ENCODE measurements at places on chromosomes 4 and X.

DNA sequence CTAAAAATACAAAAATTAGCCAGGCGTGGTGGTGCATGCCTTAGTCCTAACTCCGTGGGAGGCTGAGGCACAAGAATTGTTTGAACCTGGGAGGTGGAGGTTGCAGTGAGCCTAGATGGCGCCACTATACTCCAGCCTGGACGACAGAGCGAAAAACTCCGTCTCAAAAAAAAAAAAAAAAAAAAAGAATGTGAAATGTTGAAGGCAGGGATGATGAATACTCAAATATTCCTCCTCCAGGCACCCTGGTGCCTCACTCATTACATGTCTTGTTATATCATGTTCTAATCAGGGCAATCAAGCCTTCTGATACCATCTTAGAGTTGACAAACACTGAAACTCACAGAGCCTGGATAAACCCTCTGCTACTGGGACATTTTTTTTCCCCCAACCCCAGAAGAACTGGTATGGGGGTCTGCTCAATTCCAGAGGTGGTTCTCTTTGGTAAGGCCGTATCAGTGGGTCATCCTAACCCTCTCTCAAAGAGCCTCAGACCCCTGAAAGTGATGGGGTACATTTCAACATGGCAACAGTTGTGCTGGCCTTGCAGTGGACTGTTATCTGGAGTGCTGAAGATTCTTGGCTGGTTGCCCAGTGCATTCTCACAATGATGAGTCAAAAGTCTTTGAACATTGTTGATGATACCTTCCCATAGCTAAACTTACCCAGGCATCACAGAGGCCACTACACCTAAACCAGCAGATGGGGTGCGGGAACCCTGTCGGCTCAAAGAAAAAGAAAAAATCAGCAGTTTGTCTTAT lies 2.4 kb upstream of the SH3KBP1 start:
- H3K27me3 ChIP-seq = no peaks in the 10 kb centered on the region
- H3K4me3 ChIP-seq = no peak overlapping the region
- H3K36me3 ChIP-seq = no peaks in the 10 kb centered on the region

DNA sequence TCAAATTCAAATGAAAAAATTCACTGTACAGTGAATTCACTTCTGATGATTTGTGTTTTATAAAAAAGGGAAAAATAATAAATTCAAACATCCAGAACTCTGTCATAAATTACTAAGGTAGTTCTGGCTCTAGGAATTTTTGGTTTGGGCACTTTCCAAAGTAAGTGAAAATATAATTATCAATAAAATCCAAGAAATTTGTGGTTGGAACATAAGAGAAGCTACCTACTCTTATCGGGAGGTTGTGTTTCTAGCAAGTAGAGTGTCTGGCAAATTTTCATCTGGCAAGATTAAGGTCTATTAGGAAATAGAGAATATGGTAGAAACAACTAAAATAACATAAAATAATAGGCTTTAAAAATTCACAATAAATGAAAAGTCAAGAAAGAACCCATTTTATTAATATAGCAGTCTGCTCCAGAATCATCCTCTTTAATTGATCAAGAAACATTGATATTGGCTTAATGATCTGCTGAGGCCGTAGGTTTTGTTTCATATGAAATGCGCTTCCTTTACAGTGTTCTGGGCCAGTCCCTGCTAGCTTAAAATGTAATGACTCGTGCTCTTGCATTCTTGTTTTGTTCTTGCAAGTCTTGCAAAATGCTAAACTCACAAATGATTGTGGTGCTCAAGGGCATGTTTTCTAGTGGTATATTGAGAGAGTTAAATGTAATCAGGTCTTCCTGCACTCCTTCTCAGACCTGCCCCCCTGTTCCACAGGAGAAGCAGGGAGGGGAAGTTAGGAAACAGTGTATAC lies 331.4 kb downstream of the RAPGEF2 start:
- DNase-seq = no peak
- no peaks in the 10 kb centered on the region for H3K36me3 ChIP-seq
- H3K4me1 ChIP-seq = no peaks in the 10 kb centered on the region
- no peaks in the 10 kb centered on the region for H3K27me3 ChIP-seq
- peak overlapping the region; percentile 52 for H3K27ac ChIP-seq

DNA sequence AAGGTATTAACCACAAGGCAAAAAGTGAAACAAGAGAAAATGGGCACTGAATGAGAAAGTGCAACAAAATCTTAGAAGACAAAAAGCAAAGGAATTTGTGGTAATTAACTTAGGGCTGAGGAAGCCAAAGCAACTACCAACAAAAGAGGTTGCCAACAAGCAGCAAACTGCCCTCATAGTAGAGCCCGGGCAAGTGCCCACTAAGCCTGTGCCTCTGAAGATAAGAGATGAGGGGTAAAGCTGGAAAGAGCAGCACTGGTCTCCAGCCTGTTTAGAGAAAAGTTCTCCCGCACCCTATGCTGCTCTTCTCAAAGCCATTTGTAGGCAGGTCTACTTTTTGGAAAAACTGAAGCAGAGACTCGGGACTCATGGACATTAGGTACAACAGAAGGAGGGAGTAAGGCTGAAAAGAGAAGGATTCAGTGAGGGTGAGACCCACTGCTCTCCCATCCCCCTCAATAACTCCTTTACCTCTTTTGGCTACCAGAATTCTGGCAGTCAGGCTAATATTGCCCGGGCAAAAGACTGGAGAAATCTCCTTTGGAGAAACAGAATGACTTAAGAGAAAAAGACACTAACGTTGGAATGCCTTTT lies 29.6 kb upstream of the KCNE5 start:
- H3K27me3 ChIP-seq = no peaks in the 10 kb centered on the region
- no peak overlapping the region for H3K27ac ChIP-seq
- DNase-seq = no peak
- peaks cover 4% of the 10 kb centered on the region for H3K36me3 ChIP-seq

DNA sequence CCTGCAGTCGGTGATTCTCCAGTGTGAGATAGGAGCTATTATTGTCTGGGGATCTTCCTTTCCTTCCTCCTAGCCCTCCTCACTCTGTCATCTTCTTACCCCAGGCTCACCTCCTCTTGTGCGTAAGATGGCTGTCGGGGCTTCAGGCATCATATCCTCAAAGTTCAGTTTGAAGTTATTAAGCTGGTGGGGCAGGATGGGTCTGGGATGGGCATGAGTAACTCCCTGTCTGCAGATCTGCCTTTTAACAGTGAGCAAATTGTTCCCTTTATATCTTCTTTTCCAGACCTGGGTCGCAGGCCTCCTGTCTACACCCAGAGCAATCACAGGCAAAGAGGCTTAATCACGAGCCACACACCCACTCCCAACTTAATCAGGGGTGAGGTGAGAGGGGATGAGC lies 900 bp upstream of the MTMR1 start:
- peak overlapping the region; percentile 79 for H3K4me3 ChIP-seq
- H3K27ac ChIP-seq = no peak overlapping the region
- H3K4me1 ChIP-seq = peaks cover 2% of the 10 kb centered on the region
- no peak for DNase-seq
- H3K27me3 ChIP-seq = no peaks in the 10 kb centered on the region

- DNase-seq = no peak
- H3K4me1 ChIP-seq = no peaks in the 10 kb centered on the region
- no peak overlapping the region for H3K4me3 ChIP-seq
- no peak overlapping the region for H3K27ac ChIP-seq
- H3K36me3 ChIP-seq = no peaks in the 10 kb centered on the region
- H3K27me3 ChIP-seq = no peaks in the 10 kb centered on the region
Observed at GRCh38 chr4:8675383-8675782, 82.8 kb downstream of the CPZ start.

- no peak overlapping the region for H3K4me3 ChIP-seq
- H3K27ac ChIP-seq = no peak overlapping the region
- H3K4me1 ChIP-seq = no peaks in the 10 kb centered on the region
- no peaks in the 10 kb centered on the region for H3K36me3 ChIP-seq
Observed at GRCh38 chr4:7276515-7276914, 84.2 kb downstream of the SORCS2 start.
